OCI-LY7 (cell line): ENCODE measurements at places on chromosomes 13 and 19.

DNA sequence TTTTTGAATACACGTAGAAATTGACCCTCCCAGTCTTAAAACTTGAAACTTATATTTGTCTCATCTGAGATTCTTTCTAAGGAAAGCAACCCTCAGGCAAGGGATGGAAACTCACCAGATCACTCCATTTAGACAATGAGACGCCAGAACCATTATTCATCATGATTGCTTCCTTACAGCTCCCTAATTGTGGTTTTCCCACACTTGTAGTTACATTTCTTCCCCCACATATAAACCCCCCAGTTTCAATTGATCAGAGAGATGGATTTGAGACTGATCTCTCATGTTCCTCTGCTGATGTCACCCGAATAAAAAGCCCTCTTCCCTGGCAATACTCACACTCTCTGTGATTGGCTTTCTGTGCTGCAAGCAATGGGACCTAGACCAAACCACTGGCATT lies 197.9 kb upstream of the STARD13 start:
- DNase-seq: no peak

DNA sequence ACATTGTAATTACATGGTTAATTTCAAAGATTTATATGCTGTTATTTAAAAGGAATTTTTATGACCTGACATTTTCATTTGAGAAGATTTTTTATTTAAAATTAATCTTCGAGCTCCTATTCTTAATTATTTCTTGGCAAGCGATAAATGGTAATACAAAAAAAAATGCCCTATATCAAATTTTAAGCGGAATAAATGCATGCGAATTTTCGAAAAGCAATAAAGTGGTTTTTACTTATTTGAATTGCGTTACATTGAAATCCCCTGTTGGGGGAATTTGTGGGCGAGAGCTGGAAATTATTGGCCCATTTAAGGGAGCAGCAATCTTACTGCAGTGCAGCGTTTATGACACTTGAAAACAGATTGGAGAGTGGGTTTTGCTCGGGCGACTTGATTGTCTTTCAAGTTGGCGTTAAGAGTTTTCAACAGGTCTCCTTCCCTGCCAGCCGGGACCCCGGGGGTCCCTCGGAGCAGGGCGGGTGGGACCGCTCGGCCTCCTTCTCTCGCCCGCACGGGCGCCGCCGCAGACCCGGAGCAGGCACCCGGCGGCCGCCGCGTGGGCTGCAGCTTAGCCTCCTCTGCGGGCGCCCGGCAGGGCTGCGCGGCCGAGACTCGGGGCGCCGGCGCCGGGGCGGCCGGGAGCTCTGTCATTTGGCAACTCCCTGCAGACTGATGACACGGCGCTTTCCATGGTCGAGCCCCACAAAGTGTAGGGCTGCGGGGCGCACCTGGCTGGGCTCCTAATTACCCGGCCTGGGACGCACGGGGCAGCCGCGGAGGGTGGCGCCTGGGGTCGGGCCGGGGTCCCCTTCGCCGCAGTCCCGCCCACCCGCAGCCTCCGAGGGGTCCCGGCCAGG lies 255.1 kb upstream of the SOX21 start:
- no peak for DNase-seq

- no peak for DNase-seq
Measured at GRCh38 chr19:29549105-29550070, 23.6 kb downstream of the VSTM2B start.

DNA sequence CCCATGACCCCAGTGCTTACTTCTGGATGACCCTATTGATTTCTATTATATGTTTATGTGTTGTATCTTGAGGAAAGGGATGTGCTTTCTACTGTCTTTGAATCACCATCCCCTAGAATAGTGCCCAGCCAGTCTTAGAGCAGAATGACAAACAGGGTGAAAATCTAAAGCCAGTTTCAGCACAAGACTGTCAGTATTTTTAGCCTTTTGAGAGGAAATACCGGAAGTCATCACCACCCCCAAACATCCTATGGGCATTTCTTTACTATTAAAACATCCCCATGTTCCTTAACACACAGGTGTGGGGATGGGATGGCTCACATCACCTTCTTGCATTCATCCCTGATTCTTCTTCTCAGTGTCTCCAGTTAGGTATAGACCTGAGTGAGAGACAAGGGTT lies 52.1 kb upstream of the UBE2L5 start:
- DNase-seq: peak; percentile 55

- peak; percentile 10 for DNase-seq
Measured at GRCh38 chr19:37718304-37718703, 1.3 kb downstream of the ZNF607 start.

GRCh38 chr19:6065685-6066374 lies 44.5 kb downstream of the RFX2 start:
- DNase-seq: no peak

GRCh38 chr19:35114353-35115176 lies 1.1 kb upstream of the FXYD3 start:
- peak; percentile 79 for DNase-seq

GRCh38 chr19:17654993-17655392 lies 33.2 kb downstream of the UNC13A start:
- peak; percentile 52 for DNase-seq

DNA sequence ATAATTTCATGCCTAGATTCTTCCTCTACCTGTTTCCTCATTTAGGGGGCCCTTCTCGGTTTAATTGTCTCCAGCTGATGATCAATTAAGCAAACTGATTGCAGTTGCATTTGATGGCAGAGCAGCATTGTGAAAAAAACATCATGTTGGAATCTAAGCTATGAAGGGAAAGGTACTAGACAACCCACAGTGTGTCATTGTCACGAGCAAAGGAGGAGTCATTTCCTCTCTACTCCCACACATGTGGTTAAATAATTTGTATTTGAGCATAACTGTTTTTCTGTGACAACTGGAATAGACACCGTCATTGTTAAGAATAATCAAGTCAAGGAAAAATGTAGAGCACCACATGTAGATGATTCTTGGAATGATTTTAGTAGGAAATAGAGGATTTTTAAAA lies 240.3 kb downstream of the DCT start:
- DNase-seq: no peak

- DNase-seq: no peak
Measured at GRCh38 chr19:38062959-38063761, 156.2 kb downstream of the SIPA1L3 start.

DNA sequence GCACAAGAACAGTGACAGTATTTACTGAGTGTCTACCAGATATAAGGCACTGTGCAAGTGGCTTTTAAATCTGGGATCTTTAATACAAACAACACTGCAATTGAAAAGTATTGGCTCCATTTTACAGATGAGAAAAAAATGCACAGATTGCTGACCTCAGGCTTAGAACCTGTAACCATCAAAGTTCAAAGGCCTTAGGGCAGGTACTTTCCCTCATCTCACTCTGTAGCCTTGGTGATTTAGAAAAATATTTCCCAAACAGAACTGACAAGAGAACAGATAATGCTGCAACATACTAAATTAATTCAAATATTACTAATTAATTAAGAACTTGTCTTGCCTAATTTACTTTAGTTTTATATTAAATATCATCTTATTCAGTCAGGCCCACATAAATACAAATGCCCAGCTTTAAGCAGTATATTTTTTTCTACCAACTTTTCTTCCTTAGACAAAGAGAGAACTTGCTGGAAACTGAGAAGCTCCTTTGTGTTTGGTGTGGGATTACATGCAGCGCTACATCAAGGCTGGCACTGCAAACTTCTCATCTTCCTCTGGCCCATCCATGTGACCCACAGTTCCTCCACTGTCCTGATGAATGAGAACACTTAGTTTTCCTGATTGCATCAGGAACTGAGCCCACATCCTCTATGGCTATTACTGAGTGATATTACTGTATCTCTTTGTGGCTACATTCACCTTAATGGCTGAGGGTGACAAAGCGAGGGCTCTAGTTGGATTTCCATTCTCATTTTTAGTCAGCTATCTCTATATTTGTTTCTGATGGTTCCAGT lies 302.1 kb downstream of the ENOX1 start:
- no peak for DNase-seq

GRCh38 chr19:52034051-52034728 lies 6.0 kb upstream of the ZNF614 start:
- no peak for DNase-seq

GRCh38 chr19:3443840-3444694 lies 36.3 kb downstream of the SMIM24 start:
- DNase-seq: no peak

- DNase-seq: no peak
Measured at GRCh38 chr19:36051637-36052036, 2.4 kb downstream of the THAP8 start.

DNA sequence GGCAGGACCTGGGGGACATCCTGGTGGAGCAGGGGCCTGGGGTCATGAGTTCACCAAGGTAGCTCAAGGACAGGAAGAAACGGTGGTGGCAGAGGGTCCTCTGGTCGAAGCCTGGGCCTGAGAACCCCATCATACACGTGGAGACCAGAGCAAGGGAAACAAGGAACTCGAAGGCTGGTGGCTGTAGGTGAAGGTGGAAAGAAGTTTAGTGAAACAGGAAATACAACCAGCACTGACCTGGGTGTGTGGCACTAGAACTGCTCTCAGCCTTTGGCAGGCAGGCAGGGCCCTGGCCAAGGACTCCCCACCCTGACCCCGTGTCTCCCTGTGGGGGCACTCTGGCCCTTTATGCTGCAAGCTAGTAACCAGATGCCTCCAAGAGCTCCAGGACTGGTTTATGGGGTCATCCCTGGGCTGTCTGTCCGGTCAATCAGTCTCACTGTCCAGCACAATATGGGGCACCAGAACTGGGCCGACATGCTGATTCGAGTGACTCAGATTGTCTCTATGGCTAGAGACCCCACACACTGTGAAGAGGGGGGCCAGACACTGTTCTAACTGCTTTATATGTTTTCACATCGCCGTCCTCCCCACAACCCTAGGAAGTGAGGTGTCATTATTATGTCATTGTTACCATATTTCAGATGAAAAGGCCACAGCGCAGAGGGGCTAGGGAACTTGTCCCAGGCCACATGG lies 3.8 kb downstream of the COX6B2 start:
- no peak for DNase-seq

GRCh38 chr13:38849315-38849714 lies 141.3 kb downstream of the STOML3 start:
- no peak for DNase-seq

DNA sequence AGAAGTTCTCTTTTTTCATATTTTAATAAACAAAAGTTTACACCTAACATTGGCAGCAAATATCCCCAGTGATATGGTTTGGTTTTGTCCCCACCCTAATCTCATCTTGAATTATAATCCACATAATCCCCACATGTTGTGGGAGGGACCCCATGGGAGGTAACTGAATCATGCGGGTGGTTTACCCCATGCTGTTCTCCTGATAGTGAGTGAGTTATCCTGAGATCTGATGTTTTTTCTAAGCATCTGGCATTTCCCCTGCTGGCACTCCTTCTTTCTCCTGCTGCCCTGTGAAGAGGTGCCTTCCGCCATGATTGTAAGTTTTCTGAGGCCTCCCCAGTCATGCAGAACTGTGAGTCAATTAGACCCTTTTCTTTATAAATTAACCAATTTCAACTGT lies 214.7 kb downstream of the SLITRK1 start:
- DNase-seq: no peak

DNA sequence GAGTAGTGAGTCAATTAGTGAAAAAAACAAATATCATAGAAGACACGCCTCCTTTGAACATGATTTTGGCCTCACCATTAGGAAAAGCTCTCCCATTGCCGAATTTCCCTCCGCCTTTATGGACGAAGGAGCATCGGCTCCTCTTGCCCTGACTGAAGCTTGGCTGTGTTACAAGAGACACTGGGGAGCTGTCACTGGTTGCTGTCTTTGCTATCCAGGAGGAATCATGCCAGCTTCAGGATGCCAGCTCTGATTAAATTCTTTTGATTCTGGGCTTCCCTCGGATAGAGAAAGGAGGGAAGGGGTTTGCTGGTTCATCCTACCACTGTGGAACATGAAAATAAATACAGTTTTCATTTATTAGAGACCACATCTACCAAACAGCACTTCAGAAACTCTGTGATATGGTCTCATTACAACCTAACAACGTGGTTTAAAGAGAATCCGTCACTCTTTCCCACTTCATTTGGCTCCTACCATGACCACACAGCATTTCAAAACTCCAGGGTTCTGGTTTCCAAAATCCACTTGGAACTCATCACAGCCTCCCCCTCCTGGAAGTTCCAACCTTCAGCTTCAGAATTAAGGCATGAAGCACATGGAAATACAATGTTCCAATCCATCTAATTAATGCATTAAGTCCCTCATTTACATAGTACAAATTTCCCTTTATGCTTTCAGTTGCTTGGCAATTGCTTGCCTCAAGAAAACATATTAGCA lies 446.0 kb downstream of the EFNB2 start:
- no peak for DNase-seq

- DNase-seq: no peak
Measured at GRCh38 chr13:75197803-75198202, 284.2 kb downstream of the TBC1D4 start.

DNA sequence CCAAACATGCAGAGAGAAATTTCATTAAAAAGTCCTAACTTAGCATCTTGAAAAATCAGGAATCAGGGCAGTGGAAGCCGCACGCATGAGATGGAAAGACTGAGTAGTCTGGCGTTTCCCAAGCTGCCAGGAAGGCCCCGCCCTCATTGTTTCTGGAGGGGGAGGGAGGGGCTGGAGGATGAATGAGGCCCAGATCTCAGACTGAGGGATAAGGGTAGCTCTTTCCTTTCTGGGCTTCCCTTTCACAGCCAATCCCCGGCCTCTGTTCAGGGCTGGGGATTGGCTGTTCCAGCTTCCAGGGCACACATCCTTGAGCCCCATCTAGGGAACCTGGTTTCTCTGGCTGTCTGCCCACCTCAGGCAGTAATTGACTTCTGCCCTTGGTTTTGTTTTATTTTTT lies 7.3 kb downstream of the C19orf53 start:
- DNase-seq: no peak

- no peak for DNase-seq
Measured at GRCh38 chr19:4172861-4173473, 9.4 kb downstream of the SIRT6 start.

DNA sequence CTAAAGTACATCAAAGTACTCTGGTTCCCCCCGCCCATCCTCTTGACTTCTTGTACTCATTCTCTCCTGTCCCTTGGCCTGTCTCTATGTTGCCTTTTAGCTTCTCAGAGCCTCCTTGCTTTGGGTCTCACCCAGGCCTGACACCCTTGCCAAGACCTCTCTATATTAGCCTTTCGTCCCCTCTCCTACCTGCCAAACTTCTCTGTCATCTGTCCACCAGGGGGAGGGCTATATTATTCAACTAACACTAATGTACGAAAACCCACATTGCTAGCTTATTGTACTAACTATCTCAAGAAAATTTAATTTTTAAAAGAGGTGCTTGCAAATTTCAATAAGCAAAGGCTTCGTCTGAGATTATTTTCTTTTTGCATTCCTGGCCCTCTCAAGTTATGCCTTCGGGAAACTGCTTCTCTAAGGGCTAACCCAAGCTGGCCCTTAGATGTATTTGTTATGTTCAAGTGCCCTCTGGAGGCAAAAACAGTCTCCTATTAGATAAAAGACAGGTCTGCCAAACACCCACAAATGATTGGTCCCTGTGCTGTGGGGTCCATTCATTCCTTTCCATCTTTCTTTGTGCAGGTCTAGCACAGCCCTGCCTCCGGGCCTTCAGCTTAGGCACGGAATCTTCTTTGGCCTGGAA lies 6.3 kb upstream of the MRPS31 start:
- DNase-seq: peak; percentile 86

GRCh38 chr13:43089912-43090498 lies 66.6 kb downstream of the DNAJC15 start:
- no peak for DNase-seq
